ENCODE measurements at places on chromosomes 12 and 14. TPM values are rescaled to one million over a fixed set of nuclear protein-coding genes. Genes with fewer than 3 reads are reported as not detected.

DNA sequence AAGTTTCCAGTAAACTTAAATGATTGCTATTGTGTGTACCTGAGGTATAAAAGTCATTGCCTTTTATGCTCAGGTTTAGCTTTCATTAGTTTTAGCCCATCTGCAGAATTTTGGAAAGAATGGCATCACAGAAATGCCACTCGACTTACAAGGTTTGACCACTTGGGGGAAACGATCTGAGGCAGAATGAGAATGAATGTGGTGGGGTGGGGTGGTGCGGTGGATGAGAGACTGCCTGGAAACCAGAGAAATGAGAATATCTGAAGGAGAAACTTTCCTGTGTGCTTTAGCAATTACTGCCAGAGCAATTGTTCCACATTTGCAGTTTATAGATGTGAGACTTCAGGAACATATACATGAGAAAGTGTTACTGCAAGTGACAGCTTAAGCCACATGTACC lies 225.4 kb upstream of the PDE3A start:
- DNase-seq = no peak

- no peak for DNase-seq
Observed at GRCh38 chr12:109920261-109920780, 20.2 kb downstream of the TCHP start.

GRCh38 chr14:103641161-103641560 lies 12.2 kb downstream of the KLC1 start:
- no peak for DNase-seq

- DNase-seq = no peak
Observed at GRCh38 chr14:78836777-78837176, 666.6 kb downstream of the NRXN3 start.

DNA sequence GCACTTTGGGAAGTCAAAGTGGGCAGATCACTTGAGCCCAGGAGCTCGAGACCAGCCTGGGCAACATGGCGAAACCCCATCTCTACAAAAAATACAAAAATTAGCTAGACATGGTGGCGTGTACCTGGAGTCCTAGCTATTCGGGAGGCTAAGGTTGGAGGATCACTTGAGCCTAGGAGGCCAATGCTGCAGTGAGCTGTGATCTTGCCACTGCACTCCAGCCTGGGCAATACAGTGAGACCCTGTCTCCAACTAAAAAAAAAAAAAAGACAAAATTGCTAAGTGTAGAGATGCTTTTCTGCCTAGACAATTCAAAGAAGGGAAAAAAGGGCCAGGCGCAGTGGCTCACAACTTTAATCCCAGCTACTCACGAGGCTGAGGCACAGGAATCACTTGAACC lies 3.4 kb upstream of the LRP6 start:
- DNase-seq = no peak

- DNase-seq = peak; percentile 62
Observed at GRCh38 chr14:101620821-101621785, 59.8 kb downstream of the DIO3 start.

DNA sequence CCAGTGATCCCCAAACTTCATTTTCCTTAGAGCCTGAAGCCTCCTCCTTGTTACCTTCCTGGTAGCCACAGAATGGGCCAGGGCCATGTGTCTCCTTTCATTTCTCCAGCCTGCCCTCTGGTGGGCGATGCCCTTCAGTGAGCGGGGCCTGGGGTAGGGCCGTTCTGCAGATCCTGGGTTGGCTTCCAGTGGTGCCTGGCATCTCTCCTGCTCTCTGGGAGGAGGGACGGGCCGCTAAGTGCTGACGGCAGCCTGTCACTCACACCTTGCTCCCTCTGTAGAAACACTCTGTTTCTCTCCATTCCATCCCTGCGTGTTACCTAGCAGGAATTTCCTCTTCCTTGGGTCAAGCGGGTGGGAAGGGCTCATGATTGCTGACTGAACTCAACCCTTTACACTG lies 232.1 kb downstream of the CACNA1C start:
- peak; percentile 90 for DNase-seq

DNA sequence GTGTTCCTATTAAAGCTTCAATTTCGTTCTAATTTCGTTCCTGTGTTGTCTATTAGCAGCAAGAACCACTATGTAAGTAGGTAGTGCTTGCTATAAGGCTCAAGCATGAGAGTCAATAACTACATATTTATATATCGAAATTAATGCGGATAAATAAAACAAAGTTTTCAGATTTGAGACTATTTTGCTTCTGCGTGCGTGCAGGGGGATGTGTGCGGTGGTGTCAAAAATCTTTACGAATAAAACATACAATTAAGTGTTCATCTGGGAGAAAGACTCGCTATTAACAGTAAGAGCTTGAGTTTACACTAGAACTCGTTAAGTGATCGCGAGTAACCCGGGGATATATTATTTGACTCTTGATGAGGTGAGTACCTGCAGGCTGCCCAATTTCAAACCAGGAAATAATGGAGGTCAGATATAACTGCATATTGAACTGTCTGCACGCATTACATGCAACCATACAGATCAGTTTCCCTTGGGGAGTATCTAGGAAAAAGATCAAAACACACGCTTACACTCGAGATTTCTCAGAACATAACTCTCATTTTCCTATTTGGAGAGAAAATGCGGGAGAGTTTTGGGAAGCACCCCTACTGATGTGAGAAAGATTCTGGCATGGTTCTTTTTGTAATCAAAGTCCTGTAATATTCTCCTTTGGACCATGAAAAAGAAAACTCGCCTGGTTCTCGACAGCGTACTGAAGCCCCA lies 813 bp downstream of the TWF1 start:
- DNase-seq = no peak

- DNase-seq = no peak
Observed at GRCh38 chr12:113273053-113273725, 51.9 kb downstream of the TPCN1 start.

- no peak for DNase-seq
Observed at GRCh38 chr12:15823360-15824128, 34.4 kb upstream of the EPS8 start.

The GAS2L3 gene
- total RNA-seq = 4.7 TPM

The DLGAP5 gene
- 1.3 TPM for total RNA-seq

The RASSF8 gene
- 5.4 TPM for total RNA-seq

The CEBPE gene
- not detected for total RNA-seq

The OVCH1 gene
- total RNA-seq = not detected
